RPMI7951 (cell line): ENCODE measurements at places on chromosomes 12 and 14. TPM values are rescaled to one million over a fixed set of nuclear protein-coding genes. Genes with fewer than 3 reads are reported as not detected.

The RAB5B gene
- total RNA-seq: 39.2 and 45.1 TPM in 2 replicates

The MYO1H gene
- total RNA-seq: not detected in 2 replicates

The OSGEP gene
- total RNA-seq: 19.9 and 26.9 TPM in 2 replicates

The CEBPE gene
- total RNA-seq: not detected in 2 replicates

The GLIPR1 gene
- 36.8 and 46.3 TPM in 2 replicates for total RNA-seq

The GYS2 gene
- not detected in 2 replicates for total RNA-seq

The OAS2 gene
- 19.4 and 27.5 TPM in 2 replicates for total RNA-seq

The JPH4 gene
- total RNA-seq: under 0.01 TPM in 1 of 2 replicates, not detected in the other

The DLK1 gene
- total RNA-seq: not detected in 2 replicates

The USP15 gene
- total RNA-seq: 19.2 and 40.0 TPM in 2 replicates

The CLEC1A gene
- 0.12 TPM in 1 of 2 replicates, not detected in the other for total RNA-seq

The OR6C2 gene
- total RNA-seq: not detected in 2 replicates

The USP44 gene
- not detected in 2 replicates for total RNA-seq

The KCNA1 gene
- total RNA-seq: not detected in 2 replicates

The MAP1LC3B2 gene
- 0.48 TPM in 1 of 2 replicates, not detected in the other for total RNA-seq

The MYF5 gene
- total RNA-seq: not detected in 2 replicates

The FOXM1 gene
- total RNA-seq: 38.6 and 58.3 TPM in 2 replicates

The AMHR2 gene
- not detected in 2 replicates for total RNA-seq

The LRP6 gene
- 11.4 and 16.3 TPM in 2 replicates for total RNA-seq

The SMCO2 gene
- not detected in 2 replicates for total RNA-seq

The ACOT6 gene
- not detected in 2 replicates for total RNA-seq

The TAS2R50 gene
- total RNA-seq: 0.20 and 0.24 TPM in 2 replicates

The RHOJ gene
- total RNA-seq: 0.10 and 0.12 TPM in 2 replicates

The CLEC4A gene
- total RNA-seq: 0.48 TPM in 1 of 2 replicates, not detected in the other

The KRT74 gene
- not detected in 2 replicates for total RNA-seq

The NRIP2 gene
- total RNA-seq: not detected in 2 replicates

The SERPINA6 gene
- 1.4 and 2.1 TPM in 2 replicates for total RNA-seq

The SLC17A8 gene
- not detected in 2 replicates for total RNA-seq

The AVPR1A gene
- total RNA-seq: not detected in 2 replicates

The GCH1 gene
- total RNA-seq: 1.3 and 3.5 TPM in 2 replicates

The PTCSC3 gene
- total RNA-seq: not detected in 2 replicates

The MMP19 gene
- 4.2 and 4.4 TPM in 2 replicates for total RNA-seq
